ENCODE measurements at places on chromosomes 4 and X.

GRCh38 chr4:110361921-110362320 lies 114.0 kb upstream of the ENPEP start:
- DNase-seq: no peak

DNA sequence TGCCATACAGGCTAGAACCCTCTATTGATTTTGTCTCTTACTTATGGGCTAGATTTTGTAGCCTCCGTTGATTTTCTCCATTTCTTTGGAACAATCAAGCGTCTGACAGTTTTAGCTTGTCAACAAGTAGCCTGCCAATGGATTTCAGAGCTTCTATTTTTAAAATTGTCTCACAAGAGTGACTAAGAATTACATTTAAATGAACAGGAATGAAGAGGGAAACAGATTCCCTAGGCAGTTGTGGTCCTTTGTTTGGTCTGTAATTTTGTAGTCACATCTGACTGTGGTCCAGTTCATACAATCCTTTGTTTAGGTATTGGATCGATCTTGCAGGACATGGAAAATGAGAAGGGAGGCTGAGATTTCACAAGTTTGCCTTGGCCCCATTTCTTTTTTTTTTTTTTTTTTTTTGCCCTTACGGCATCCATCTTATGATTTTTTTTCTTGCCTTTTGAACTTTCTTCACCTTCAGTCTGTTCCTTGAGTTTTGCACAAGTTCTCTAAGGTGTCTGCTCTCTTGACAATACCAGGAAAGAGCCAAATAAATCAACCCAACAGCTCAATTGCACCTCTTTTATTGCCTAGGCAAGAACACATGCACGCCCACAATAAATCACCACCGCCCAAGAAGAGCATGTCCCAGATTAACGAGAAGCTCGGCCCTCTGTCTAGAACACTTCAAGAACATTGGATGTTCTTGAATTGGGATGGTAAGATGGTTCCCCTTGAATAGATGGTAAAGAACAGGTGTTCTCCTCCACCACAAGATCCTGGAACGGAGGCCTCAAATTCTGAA lies 86.5 kb upstream of the EGFL6 start:
- DNase-seq: no peak

- no peak for DNase-seq
Measured at GRCh38 chrX:9333873-9334560, 130.8 kb upstream of the TBL1X start.

GRCh38 chr4:2935762-2936743 lies 27.2 kb downstream of the NOP14 start:
- DNase-seq: peak; percentile 77

GRCh38 chr4:13922873-13923645 lies 295.5 kb upstream of the BOD1L1 start:
- no peak for DNase-seq

DNA sequence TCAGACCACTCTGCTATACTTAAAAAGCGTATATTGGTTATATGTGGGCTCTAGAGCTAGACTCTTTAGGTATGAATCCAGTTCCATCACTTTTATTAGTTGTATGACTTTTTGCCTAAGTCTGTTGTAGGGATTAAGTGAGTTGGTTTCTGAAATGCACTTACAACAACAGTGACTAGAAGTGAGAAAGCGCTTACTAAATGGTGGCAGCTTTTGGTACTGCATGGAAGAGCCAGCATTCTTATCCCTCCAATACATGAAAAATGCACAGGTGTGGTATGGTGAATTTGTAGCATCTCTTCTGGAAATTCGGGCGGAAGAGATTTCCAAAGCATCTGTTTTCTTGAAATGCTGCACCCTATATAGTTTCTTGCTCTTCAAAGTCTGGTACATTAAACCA lies 117.1 kb downstream of the SPANXA1 start:
- DNase-seq: no peak

GRCh38 chr4:7625071-7625470 lies 190.3 kb upstream of the PSAPL1 start:
- no peak for DNase-seq

DNA sequence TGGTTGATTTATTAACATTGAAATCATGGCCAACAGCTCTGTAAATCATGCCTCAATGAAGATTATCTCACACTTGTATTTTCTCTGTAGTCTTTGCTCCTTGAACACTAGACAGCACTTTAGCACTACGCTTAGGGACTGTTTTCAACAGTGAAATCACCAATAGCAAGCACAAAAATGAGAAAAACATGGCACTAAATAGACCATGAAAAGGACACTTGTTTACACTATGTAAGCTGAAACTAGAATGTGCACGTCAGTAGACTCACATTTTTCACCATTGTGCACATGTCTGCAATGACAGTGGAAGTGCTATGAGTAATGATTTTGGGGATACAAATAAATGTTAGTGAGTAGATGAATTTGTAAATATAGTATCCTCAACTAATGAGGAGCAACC lies 3.1 kb downstream of the BMP2K start:
- no peak for DNase-seq

DNA sequence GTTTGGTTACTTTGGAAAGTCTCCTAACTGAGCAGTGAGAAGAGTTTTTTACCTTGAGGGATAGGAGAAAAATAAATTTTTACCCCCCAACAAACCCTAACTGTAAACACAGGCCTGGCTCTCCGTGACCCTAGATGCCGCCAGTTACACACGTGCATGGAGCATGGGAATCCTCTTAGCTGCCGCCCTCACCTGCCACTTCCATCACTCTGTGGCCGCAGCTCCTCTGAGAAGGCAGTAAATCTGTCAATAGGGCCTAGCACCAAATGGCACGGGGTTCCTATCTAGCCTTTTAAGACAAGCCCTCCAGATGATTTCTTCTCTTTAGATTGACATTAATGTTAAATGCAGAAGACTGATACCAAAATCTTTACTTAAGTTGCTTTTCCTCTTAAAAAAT lies 330.3 kb upstream of the FAM241A start:
- no peak for DNase-seq

DNA sequence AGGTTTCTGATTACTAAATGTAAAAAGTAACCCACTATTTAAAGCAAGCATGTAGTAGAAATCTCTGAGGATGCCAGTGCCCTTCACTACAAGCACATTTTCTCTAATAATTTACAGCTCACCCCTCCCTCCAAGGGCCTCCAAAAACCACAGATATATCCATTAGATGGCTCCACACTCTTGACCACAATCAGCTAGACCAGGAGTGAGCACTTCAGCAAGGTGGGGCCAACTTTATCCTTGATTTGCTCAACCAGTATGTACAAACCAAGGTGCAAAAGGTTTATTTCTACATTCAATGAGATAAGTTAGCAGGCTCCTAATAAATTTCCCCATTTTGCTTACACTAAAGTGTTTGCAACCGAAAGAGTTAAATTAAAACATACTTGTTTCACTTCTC lies 35.8 kb downstream of the RFC1 start:
- DNase-seq: no peak

DNA sequence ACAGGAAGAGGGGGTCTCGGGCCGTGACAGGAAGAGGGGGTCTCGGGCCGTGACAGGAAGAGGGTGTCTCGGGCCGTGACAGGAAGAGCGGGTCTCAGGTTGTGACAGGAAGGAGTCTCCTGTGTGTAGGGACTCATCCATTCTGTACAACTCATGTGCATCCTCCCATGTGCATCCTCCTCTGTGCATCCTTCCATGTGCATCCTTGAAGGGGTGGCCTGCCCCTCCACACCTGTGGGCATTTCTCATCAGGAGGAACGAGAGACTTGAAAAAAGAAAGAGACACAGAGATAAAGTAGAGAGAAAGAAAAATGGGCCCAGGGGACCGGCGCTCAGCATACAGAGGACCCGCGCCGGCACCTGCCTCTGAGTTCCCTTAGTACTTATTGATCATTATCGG lies 30.2 kb upstream of the PLCXD1 start:
- DNase-seq: no peak

- no peak for DNase-seq
Measured at GRCh38 chrX:33543757-33544156, 332.4 kb upstream of the DMD start.

DNA sequence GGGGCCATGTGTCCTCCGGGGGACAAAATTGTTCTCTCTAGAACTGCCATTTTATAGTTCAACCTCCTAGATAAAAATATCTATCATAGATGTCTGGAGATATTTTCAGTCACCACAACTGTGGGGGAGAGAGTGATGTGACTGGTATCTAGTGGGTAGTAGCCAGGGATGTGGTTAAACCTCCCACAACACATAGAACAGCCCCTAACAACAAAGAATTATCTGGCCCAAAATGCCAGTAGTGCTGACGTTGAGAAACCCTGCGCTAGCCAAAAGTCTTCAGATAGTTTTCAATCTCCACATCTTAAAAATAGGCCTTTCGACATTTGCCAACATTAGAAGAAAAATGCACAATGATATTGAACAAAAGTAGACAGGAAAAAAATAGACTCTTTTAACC lies 19.0 kb upstream of the SUPT20HL2 start:
- no peak for DNase-seq

GRCh38 chr4:3285558-3286334 lies 7.1 kb upstream of the RGS12 start:
- peak; percentile 69 for DNase-seq

DNA sequence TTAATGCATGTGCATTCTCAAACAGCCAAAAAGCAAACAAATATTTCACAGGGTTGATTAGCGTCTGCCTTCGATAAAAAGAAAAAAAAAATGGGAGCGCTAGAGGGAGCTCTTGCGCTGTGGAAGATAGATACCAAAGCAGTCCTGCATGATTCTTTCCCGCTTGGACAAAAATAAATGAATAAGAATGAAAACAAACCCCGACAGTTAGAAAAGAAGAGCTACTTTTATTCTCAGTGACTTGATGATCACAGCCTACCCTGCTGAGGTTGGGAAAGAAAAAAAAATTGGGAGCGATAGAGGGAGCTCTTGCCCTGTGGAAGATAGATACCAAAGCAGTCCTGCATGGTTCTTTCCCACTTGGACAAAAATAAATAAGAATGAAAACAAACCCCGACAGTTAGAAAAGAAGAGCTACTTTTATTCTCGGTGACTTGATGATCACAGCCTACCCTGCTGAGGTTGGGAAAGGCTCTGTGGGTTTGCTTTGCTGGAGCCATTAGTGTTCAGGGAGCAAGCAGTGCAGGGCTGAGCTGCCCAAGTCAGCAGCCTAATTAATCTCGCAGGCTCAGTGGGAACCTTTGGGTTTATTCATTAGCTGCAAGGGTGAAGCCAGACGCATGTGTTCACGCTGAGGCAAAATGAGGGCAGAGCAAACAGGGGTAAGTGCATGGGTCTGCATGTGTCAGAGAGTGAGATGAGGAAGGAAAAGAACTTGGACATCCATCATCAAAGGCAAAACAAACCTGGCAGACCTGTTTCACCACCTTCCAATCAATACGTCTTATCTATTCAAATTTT lies 249.3 kb upstream of the PRKX start:
- DNase-seq: no peak

- peak; percentile 28 for DNase-seq
Measured at GRCh38 chr4:38582889-38583470, 81.0 kb upstream of the KLF3 start.

GRCh38 chrX:129992181-129992580 lies 9.7 kb downstream of the BCORL1 start:
- no peak for DNase-seq

- DNase-seq: no peak
Measured at GRCh38 chr4:17316566-17316965, 195.3 kb downstream of the QDPR start.

GRCh38 chrX:48025561-48025960 lies 18.8 kb downstream of the SPACA5 start:
- DNase-seq: peak; percentile 43

GRCh38 chr4:54901202-54901601 lies 224.2 kb downstream of the KDR start:
- no peak for DNase-seq

- DNase-seq: no peak
Measured at GRCh38 chr4:25050370-25051078, 19.8 kb upstream of the LGI2 start.

GRCh38 chr4:183424109-183424744 lies 20.2 kb upstream of the CDKN2AIP start:
- DNase-seq: no peak

DNA sequence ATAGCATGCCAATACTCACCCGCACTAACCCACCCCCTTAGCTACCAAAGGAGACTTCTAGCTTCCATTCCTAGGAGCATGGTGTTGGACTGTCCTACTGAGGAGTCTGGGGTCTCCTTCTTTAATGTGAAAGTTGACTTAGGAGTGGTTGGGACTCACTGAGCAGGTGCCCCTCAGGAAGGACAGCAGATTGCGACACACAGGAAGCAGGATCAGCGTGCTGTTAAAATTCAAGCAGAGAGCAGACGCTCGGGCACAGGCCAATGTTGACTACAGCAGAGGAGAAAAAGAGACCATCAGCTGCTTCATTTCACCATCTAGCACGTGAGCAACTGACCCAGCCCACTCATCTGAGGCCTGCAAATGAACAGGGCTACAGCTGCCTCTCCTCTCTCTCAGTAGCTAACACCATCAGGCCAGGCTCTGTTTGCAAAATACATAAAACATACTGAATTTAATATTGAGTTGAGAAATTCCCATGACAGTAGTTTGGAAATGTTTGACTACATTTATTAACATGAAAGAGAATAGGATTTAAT lies 10.8 kb downstream of the NOX1 start:
- DNase-seq: no peak

Data from CD4-positive, alpha-beta T cell treated with Interleukin-1 beta for 1 hour (primary cell).